ENCODE measurements at places on chromosomes 1 and 21. TPM values are rescaled to one million over a fixed set of nuclear protein-coding genes. Genes with fewer than 3 reads are reported as not detected.
A peak's percentile ranks its signal among the peaks of the same experiment; 100 is the strongest.

DNA sequence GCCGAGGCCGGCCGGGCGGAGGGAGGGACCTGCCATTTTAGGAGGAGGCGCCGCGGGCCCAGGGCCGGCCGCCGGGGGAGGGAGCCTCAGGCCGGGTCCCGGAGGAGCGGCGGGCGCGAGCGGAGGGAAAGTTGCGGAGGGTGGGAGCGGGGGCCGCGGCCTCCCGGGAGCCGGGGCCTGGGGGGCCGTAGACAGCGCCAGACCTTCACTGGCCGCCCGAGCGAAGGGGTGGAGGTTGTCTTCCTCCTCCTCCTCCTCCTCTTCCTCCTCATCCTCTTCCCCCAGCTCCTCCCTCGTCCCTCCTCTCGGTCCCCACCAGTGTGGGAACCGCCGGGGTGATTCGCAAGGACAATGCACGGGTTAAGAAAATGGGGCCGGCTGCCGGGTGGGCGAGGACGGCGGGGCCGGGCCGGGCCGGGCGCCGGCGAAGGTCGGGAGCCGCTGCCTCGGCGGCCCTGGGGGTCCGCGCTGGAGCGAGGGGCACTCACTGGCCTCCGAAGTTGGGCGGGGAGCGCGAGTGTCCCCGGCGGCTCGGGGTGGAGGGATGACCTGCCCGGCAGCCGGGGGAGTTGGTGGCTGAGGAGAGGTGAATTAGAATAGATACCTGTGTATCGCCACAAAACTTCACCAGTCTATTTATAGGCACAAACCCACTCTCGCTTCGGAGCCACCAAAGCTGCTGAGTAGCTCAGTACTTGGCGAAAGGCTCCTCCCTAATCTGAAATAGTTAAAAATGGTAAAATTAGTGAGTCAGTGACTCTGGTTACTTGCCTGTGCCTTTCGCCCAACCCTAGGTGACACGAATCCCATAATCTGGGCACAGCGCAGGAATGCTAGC is 1.3 kb downstream of the DYRK1A start:
- peak; percentile 69 for DNase-seq

MFSD2A gene
- total RNA-seq = 2.3 TPM

- DNase-seq = no peak
Measured at GRCh38 chr1:101264697-101265096, 27.9 kb downstream of the S1PR1 start.

DNA sequence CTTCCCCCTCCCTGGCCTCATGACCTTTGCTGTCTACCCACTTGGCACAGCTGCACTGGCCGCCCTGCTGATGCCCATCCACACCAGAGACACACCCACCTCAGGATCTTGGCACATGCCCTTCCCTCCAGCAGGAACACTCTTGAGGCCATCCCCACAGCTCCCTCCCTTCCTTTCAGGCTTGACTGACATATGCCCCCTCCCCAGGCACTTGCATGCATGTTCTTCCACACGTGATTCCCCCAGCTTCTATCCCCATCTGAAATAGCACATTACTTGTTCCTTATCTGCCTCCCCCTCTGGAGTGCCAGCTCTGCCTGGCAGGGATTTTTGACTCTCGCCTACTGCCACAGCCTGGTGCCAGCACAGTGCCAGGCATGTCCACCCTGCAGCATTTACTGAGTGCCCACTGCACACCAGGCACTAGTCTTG is 98.5 kb upstream of the SLC25A33 start:
- DNase-seq = no peak

- DNase-seq = no peak
Measured at GRCh38 chr1:210989905-210990304, 144.0 kb downstream of the KCNH1 start.

TMPRSS15 gene
- 0.17 TPM for total RNA-seq

DNA sequence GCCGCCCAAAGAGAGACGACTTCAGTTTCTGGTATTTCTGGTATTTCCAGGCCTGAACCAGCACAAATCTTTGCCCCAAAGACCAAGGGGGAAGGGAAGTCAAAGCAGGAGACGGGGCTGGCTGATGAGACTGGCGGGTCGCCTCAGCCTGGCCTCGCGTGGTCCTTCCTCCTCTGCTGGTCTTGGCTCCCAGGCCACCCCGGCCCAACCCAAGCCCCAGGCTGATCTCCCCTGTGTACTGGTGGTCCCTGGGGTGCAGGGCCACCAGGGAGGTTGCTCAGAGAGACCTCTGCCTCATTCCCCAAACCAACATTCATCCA is 19.9 kb downstream of the WNT4 start:
- DNase-seq = no peak

DNA sequence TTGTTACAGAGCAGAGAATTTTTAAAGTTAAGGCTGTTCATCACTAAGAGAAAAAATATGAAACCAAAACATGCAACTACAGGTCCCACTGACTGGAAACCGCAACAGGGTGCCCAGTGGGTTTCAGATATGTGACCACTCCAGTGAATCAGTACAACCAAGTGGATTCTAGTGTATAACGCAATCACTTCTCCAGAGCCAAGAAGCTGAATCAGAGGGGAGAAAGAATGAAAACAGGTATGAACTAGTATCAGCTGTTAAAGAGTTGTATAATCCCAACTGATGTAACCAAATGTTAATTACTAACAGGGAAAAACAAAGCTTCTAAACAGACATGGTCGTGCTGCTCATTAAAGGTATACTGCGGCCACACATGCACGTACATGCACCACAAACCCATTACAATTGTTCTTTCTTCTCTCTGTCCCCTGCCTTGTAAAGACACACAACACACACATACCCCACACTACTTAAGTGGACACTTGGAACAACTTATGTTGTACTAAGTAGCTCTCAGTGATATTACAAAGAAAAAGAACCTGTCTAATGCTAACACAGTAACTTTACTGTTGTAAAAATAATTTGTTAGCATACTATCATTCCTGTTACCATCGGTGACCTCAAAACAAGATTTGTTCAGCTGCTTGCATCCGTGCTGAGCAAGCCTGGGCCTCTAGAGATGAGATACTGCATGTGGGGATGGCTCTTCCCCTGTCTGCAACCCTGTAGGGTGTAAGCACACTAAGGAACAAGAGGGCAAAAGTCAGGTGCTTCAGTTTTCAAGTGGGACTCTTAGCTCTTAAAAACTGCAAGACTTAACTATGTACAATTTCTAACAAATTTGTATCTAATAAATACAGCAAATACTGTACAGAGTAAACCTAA is 74.2 kb downstream of the PTPN14 start:
- peak; percentile 97 for DNase-seq

- no peak for DNase-seq
Measured at GRCh38 chr1:160307118-160307791, 22.3 kb upstream of the PEX19 start.

TDRD5 gene
- not detected for total RNA-seq

DNA sequence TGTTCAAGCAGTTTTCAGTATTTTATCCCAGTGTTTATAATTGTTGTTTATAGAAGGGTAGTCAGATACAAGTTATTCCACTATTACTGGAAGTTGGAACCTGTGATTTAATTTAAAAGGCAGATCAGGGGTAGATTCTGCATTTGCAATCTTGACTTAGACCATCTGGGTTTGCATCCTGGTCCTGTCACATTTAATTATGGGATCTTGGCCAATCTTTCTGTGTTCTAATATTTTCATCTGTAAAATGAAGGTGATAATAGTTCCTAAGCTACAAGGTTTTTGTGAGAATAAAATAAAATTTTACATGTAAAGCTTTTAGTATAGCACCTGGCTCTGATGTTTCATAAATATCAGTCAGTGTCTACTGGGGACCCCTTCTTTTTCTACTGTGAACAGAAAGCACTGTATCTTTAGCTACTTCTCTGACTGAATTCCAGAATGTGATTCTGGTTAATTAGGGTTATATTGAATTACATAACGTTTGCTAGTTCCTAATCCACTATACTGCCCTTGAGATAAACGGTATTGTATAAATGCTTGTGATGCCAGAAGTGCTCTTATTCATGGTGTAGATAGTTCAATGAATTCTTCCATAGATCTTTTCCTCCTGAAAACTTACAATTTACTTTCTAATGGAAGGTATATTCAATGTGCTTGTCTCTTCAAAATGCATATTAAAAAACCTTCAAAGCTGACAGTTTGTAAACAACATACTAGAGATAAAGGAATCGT is 131.0 kb downstream of the KCNK1 start:
- DNase-seq = no peak

- DNase-seq = peak; percentile 36
Measured at GRCh38 chr1:115198938-115199337, 109.6 kb upstream of the TSPAN2 start.

- DNase-seq = peak; percentile 57
Measured at GRCh38 chr1:29703596-29704370, 467.5 kb downstream of the PTPRU start.

FAM177B gene
- total RNA-seq = not detected
